ENCODE measurements at places on chromosomes 6 and 20. TPM values are rescaled to one million over a fixed set of nuclear protein-coding genes. Genes with fewer than 3 reads are reported as not detected.

DNA sequence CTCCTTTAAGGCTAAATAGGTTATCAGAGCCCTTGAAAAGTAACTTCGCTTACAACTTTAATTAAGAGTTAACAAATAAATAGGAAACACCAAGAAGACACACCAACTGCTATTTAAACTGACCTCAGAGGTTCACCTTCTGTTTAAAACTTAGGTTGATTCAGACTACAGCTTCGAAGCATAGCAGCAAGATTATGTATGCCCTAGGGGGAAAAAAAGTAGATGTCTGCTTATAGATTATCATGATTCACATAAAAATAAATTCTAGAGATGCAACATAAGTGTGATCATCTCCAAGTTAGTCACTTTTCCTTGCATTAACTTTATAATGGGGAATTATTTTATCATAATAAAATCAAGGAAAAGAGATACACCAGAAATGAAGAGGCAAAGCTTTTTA lies 8.9 kb downstream of the PNISR start:
- DNase-seq: no peak

- DNase-seq: no peak
Observed at GRCh38 chr6:148291876-148292275, 50.8 kb upstream of the SASH1 start.

DNA sequence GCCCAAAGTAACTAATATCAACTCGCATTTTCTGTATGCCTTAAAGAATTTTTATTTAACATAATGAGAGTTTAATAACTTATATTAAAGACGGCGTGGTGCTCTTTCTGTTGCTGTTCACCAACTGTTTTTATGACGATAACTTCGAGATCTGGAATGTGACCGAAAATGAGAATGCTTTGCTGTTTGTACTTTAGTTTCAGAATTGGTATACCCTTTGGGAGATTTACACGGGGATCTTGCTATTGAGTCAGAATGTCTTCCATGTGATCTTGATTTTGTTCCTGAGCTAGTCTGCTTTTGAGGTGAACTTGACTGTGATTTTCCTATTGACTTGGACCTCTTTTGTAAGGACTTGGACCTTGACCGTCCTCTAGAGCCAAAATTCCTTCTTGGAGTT lies 17.9 kb downstream of the PNRC1 start:
- DNase-seq: no peak

- no peak for DNase-seq
Observed at GRCh38 chr6:5058254-5058653, 26.9 kb upstream of the PPP1R3G start.

DNA sequence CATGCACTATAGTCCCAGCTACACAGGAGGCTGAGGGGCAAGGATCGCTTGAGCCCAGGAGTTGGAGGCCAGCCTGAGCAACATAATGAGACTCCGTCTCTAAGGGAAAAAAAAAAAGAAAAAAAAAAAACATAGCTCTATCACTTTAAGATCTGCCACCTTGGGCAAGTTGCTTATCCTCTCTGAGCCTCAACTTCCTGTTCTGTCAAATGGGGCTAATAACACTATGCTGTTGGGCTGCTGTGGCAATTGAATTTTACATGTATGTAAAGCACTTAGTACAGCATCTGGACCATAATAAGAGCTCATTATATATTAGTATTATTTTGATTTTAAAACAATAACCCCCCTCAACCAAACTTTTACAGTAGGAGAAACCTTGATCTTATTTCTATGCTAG lies 141.5 kb downstream of the ATXN1 start:
- DNase-seq: no peak

OSER1 gene
- 47.9 TPM for total RNA-seq

RNF39 gene
- total RNA-seq: 0.42 TPM

CAGE1 gene
- not detected for total RNA-seq

DTD1 gene
- 49.8 TPM for total RNA-seq
